ENCODE measurements at places on chromosomes 6 and 20. TPM values are rescaled to one million over a fixed set of nuclear protein-coding genes. Genes with fewer than 3 reads are reported as not detected.

GRCh38 chr6:144664947-144665346 lies 379.8 kb downstream of the UTRN start:
- no peak for DNase-seq

- DNase-seq: no peak
These were observed 121.2 kb downstream of the DST start for GRCh38 chr6:56521454-56521853.

GRCh38 chr6:167781066-167781767 lies 45.5 kb upstream of the AFDN start:
- no peak for DNase-seq

DNA sequence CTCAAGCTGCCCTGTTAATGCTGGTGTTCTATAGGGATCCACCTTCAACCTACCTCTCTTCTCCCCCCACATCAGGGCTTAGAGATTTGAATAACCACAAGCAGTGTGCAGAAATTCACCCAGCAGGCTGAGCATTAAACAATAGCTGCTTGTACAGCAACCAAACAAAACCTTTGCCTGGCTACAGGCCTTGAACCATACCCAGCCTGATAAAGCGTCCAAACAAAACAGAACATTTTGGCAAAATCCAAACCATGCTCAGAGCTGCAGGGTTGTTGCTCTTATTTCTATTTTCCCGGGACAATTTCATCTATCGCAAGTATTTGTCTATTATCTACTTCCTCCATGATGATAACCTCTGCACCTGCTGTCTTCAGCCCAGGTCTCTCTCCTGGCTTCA lies 142.3 kb downstream of the UNC5CL start:
- DNase-seq: peak; percentile 28

- no peak for DNase-seq
These were observed 16.4 kb downstream of the FAXC start for GRCh38 chr6:99333068-99333467.

- no peak for DNase-seq
These were observed 449.4 kb upstream of the CHD6 start for GRCh38 chr20:42067596-42067995.

The NT5E gene
- 123 TPM for total RNA-seq

- no peak for DNase-seq
These were observed 15.3 kb downstream of the TJAP1 start for GRCh38 chr6:43492673-43493072.

DNA sequence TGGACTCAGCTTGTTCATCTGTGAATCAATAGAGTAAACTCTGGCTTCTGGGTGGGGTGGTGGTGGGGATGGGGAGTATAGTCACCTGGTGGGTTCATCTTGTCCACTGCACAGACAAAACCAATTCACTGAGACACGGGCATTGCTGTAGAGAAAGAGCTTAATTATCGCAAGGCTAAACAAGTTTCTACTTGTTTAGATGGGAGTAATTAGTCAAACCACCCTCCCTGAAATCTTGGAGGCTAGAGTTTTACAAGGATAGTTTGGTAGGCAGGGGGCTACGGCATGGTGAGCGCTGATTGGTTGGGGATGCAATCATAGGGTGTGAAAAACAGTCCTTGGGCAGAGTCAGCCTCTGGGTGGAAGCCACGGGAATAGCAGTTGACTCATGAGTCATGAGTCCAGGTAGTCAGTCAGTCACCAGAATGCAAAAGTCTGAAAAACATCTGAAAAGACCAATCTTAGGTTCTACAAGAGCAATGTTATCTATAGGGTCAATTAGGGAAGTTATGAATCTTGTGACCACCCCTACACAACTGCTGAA lies 77.8 kb downstream of the STMND1 start:
- no peak for DNase-seq

The COL21A1 gene
- total RNA-seq: 1.2 TPM

GRCh38 chr6:69936674-69937363 lies 70.5 kb downstream of the COL19A1 start:
- no peak for DNase-seq
